Bone marrow (tissue), 2 donors: ENCODE measurements at places on chromosomes 5 and 9.

GRCh38 chr9:99438596-99438995, 216.5 kb downstream of the SEC61B start:
- no peak for DNase-seq

- no peak for DNase-seq
These were observed 448.4 kb upstream of the ITGA1 start for GRCh38 chr5:52339285-52339684.

GRCh38 chr9:105413525-105413924, 34.3 kb upstream of the FSD1L start:
- no peak for DNase-seq

- DNase-seq: no peak
These were observed 47.8 kb upstream of the PWWP2A start for GRCh38 chr5:160166973-160167623.

- no peak for DNase-seq
These were observed 131.1 kb downstream of the ADAMTSL1 start for GRCh38 chr9:18604767-18605730.

- DNase-seq: no peak
These were observed 553.1 kb upstream of the TUSC1 start for GRCh38 chr9:26231391-26231790.

GRCh38 chr5:8845296-8845695, 700.6 kb downstream of the SEMA5A start:
- no peak for DNase-seq

GRCh38 chr9:23324511-23324910, 501.5 kb downstream of the ELAVL2 start:
- DNase-seq: no peak

DNA sequence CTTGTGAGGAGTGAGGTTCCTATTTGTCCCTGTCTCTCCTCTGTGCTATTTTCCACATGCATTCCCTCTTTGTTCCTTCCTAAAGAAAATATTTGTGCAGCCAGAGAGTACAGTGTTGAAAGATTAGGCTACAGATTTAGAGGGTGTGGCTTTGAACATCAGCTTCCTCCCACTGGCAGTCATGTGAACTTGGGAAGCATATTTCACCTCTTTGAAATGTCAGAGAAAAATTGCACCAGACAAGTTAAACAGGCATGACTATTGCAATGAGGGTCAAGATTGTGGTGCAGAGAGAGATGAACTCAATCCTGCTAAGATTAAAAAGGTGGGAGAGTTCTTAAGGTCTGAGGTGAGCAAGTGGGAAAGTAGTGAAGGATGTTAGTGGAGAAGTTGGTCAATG, 641.0 kb downstream of the DNAH5 start:
- no peak for DNase-seq

DNA sequence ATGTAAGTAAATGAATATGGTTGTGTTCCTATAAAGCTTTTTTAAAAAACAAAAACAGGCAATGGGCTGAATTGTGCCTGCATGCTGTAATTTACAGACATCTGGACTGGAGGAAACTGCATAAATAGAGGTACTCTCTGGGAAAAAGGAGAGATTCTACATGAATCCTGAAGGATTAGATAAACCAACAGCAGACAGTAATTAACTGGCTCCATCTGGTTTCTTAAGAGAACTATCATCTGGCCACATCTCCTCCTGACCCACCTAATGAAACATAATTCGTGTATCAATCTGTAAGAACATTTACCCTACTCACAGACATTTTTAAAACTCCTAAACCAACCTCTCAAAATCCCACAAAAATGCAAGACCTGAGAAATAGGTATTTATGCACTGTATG, 528.1 kb upstream of the ST8SIA4 start:
- no peak for DNase-seq

DNA sequence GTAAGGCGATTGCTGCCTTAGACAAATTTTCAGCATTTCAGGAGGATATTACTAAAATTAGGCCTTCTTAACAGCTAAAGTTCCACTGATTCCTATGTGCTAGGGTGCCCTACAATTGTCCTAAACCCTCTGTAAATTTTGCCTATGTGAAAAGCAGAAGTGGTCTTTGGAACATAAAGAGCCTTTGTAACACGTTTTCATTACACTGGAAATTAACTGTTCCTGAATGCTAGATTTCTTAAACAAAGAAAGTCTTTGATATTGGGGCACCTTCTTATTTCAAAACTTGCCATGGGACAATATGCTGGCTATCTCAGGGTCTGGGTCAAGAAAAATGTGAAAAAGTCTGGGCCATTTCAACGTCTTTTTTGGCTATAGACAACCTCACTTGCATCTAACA, 60.4 kb upstream of the MOCS2 start:
- no peak for DNase-seq

DNA sequence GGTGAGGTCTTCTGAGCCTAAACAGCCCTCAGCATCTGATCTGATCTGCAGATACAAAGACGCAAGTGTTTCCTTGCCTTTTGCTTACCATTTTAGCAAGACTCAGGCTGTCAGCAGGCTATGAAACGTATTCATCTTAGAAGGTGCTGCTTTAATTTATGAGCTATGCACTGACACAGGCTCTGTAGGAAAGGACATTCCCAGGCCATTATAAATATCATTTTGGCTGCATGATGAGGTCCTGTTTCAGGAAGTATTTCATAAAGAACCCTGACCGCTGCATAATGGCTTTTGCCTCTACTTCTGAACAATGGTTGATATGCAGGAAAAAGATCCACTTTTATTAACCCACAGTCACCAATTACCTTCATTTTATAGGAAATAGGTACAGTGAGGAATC, 98.4 kb upstream of the CAST start:
- no peak for DNase-seq

DNA sequence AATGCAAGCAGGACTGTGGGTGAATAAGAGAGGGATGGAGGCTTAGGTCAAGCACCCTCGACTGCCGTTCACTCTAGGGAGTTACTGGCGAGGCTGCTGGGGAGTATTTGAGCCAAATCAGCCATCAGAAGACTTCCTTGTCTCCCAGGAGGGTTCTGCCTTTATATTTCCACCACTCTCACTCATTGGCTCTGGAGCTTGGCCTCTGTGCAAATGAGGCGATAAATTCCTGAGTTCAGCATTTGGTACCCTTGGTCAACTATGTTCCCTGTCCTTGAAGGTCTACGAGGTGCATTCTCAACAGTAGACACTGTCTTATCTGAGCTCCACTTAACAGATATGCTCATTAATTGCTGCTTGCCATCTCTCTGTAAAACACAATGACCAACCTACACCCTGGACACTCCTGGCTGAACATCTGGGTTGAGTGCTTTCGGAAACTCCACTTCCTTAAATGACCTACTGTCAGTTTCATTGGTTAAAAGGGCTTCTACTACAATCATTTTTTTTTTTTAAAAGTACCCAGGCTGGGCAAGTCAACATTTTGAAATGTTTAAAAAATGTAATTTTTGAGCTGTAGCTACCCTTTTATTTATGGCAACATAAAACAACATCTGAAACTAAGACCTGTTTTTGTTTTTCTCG, 153.2 kb downstream of the NTRK2 start:
- no peak for DNase-seq

DNA sequence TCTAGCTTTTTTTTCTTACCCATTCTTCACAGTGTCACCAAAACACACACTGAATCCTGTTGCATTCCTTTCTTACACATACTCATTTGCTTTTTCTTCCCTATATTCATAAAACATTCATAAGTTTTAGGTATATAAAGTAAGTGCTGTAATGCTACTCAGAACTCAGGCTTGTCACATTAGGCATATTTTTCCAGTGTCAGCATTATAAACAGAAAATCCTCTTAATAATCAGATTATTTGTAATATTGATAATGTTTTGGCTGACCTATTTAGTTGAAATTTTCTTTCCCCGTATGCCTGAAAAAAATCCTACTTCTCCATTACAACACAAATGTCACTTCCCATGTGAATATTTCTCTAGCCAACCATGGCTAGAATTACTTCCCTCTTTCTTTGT, 743.0 kb upstream of the NUDT12 start:
- DNase-seq: no peak

GRCh38 chr5:172548981-172549687, 91.9 kb upstream of the NEURL1B start:
- DNase-seq: no peak

DNA sequence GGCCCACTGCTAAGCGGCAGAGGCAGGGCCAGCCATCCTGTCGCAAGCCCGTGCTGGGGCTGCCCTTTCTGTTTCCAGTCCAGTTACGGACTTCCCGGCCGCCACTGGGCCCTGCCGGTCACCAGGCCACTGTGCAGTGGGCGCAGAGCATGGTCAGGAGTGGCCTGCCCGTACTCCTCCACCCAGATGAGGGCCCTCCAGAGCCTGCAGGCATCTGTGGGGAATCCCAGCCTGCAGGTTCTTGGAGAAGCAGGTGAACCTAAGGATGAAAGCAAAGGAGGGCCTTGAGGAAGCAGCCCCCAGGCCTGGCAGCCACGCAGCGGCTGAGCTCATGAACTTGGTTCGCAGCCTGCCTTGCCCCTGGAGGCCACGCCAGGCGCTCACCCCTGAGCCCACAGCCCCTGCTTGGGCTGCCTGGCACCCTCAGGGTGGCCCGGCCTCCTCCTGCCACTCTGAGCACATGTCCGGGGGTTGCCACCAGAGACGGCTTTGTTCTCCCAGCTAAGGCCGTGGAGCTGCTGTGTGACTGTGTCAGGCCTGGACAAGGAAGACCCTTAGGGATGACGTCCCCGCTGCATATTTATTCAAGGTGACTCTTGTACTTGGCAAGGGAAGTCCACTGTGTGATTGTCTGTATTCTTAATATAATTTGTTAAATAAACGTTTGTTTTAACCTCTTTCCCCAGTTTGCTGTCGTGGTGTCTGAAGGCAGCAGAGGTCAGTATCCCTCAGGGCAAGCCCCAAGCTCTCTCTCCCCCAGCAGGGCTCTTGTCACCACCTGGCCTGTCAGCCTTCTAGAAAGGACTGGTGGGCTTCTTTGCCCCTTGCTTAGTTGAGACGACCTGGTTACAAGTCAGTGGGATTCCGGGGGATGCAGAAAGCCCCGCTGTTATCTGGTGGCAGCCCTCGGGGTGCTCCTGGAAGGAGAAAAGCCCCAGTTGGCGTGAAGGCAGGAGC, 107.1 kb upstream of the LMX1B start:
- DNase-seq: no peak

DNA sequence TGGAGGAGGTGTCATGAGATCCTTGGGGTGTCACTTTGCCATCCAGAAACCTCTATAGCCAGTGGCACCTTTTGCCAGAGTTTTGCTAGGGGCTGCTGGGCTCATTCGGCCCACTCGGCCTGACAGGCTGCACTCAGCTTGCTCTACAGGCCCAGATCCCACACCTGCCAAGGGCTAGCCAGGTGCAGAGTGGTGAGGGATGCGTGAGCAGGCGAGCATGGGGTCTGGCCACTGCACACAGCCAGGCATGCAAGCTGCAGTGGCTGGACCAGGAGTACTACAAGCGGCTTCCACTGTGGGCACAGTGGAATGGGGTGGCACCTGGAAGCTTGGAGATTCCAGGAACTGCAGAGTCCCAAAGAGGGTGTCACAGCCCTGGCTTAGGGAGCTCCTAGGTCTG, 372.7 kb downstream of the CHSY3 start:
- DNase-seq: no peak

GRCh38 chr5:133610489-133611356, 1.6 kb downstream of the FSTL4 start:
- DNase-seq: no peak

DNA sequence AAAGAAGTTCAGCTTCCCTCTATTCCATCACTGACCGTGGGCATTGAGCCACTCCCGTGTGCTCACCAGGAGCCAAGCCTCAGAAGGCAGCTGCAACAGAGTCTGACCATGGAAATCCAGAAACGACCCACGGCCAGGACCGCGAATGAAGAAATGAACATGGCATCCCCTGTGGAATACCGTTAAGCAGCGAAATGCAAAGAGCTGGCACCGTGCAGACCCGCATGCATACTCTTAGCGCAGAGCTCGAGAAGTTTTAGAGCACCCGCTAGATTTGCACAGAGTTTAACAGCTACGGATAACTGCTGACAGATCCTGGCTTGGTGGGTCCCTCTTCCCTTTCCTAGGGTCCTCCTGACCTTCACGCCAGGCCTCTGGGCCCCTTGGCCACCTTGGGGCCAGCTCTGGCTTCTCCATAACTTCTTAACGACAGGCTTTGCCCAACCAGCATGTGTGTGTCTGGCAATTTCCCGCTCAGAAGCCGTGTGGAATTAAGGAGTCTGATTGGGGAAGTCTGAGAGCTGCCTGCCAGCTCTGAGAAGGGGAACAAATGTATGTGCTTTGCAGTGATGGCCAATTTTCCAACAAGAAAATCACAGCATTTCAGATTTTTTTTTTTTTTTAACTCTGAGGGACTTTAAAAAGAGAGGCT, 75.3 kb upstream of the COL5A1 start:
- DNase-seq: no peak

GRCh38 chr5:139867109-139867508, 71.5 kb downstream of the PSD2 start:
- DNase-seq: no peak

- DNase-seq: no peak
These were observed 36.7 kb downstream of the OLFML2A start for GRCh38 chr9:124813501-124814163.

- no peak for DNase-seq
These were observed 17.1 kb upstream of the ABL1 start for GRCh38 chr9:130817914-130818313.

DNA sequence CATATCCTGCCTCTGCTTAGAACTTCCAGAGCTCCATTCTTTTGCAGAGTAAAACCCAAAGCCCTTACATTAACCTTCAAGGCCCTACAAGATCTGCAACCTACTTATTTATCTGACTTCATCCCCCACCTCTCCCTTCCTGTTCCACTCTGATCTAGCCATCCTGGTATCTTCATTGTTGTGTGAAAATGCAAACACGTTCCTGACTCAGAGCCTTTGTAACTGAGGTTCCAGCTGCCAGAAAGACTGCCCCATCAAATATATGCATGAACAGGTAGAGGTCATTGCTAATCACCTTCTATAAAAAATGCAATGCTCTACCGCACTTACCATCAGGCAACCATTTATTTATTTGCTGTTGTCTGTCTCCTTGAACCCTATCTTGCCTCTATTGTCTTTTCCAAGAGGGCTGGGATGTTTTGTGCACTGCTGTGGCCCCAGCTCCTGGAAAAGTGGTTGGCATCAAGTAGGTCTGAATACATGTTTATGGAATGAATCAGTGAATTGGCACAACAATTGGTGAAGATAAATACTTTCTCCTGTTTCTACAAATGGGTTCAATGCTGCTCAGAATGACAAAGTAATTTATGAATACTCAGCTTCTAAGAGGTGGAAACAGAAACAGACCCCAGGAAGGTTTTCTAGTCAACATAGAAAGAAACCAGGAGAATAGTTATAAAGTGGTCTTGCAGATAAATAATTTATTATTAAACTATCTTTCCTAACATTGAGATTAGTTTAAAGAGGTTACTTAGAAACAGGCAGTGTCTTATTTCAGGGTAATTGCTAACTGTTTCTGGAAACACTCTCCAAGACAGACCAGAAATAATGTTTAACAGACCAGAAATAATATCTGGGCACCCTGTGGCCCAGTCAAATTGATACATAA, 230.6 kb upstream of the CD180 start:
- no peak for DNase-seq

- DNase-seq: no peak
These were observed 2.7 kb downstream of the RGMB start for GRCh38 chr5:98776066-98776705.
